ENCODE measurements at places on chromosomes 6 and 20. TPM values are rescaled to one million over a fixed set of nuclear protein-coding genes. Genes with fewer than 3 reads are reported as not detected.

GRCh38 chr6:834190-834589, 141.3 kb upstream of the EXOC2 start:
- H3K27ac ChIP-seq: no peak overlapping the region
- no peaks in the 10 kb centered on the region for H3K4me1 ChIP-seq
- DNase-seq: no peak
- H3K27me3 ChIP-seq: no peaks in the 10 kb centered on the region

- H3K36me3 ChIP-seq: peaks cover 3% of the 10 kb centered on the region
- H3K27ac ChIP-seq: no peak overlapping the region
- no peak overlapping the region for H3K4me3 ChIP-seq
Observed at GRCh38 chr20:62935204-62935967, 2.6 kb upstream of the GID8 start.

DNA sequence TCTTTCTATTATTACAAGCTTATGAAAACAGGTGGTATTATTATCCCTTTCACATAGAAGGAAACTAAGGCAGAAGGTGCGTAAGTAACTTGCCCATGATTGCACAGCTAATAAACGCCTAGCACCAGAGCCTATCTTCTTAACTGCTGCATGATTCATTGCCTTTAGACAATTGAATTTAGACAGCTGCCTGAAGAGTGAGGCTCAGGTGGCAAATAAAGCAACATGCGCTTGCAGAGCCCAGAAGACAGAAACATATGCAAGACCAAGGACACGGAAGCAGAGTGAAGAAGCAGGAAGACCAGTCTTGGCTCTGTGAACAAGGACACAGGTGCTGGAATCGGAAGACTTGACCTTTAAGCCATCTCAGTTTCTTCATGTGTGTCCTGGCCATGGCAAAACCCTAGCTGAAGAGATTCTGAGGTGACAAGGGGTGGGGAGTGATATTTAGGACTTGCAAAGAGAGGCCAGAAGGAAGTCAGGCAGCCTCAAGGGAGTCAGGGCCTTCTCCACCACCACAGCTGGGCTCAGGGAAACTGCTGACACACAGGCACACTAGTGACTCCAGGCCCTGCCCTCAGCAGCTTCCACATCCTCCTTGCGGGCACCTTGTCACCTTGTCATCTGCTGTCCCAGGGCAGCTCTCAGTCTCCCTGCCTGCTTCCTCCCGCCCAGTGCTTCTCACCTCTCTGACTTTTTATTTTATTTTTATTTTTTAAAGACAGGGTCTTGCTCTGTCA, 91.7 kb upstream of the SLC22A16 start:
- no peak overlapping the region for H3K4me3 ChIP-seq
- H3K4me1 ChIP-seq: peaks cover 25% of the 10 kb centered on the region
- H3K27me3 ChIP-seq: no peaks in the 10 kb centered on the region
- no peak for DNase-seq
- H3K36me3 ChIP-seq: no peaks in the 10 kb centered on the region

GRCh38 chr6:6987749-6988148, 120.0 kb upstream of the RREB1 start:
- H3K27me3 ChIP-seq: no peaks in the 10 kb centered on the region
- no peak for DNase-seq
- no peaks in the 10 kb centered on the region for H3K36me3 ChIP-seq

- no peaks in the 10 kb centered on the region for H3K27me3 ChIP-seq
- H3K27ac ChIP-seq: no peak overlapping the region
- peaks cover 2% of the 10 kb centered on the region for H3K36me3 ChIP-seq
- H3K4me3 ChIP-seq: no peak overlapping the region
- H3K4me1 ChIP-seq: peaks cover 11% of the 10 kb centered on the region
Observed at GRCh38 chr20:45374101-45374467, 4.0 kb downstream of the TP53TG5 start.

GRCh38 chr20:43495388-43495787, 12.1 kb upstream of the L3MBTL1 start:
- H3K36me3 ChIP-seq: no peaks in the 10 kb centered on the region
- no peak for DNase-seq
- H3K27me3 ChIP-seq: no peaks in the 10 kb centered on the region
- no peak overlapping the region for H3K27ac ChIP-seq
- H3K4me3 ChIP-seq: no peak overlapping the region
- H3K4me1 ChIP-seq: no peaks in the 10 kb centered on the region

The SLCO4A1 gene
- 1.7 TPM for total RNA-seq

DNA sequence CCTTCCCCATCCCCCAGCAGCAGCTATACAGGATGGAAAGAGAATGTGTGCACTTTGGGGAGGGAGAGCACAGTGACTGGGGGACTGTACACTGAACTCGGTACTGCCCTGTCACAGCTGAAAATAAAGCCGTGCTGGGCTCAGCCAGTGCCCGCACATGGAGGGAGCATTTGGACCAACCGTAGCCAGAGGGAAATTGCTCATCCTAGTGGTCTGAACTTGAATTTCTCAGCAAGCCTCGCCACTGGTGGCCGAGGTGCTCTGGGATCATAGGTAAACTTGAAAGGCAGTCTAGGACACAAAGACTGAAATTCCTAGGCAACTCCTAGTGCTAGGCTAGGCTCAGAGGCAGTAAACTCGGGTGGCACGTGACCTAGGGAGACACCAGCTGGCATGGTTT, 61.0 kb downstream of the DZANK1 start:
- no peak overlapping the region for H3K27ac ChIP-seq
- no peak overlapping the region for H3K4me3 ChIP-seq
- DNase-seq: no peak
- no peaks in the 10 kb centered on the region for H3K36me3 ChIP-seq

DNA sequence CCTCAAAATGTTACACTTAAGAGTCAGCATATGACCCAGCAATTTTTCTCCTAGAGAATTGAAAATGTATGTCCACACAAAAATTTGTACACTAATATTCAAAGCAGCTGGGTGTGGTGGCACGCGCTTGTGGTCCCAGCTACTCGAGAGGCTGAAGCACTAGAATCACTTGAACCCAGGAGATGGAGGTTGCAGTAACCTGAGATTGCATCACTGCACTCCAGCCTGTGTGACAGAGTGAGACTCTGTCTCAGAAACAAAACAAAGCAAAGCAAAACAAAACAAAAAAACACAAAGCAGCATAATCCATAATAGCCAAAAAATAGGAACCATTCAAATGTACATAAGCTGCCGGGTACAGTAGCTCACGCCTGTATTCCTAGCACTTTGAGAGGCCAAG, 1.6 kb upstream of the RPF2 start:
- no peak overlapping the region for H3K27ac ChIP-seq
- DNase-seq: no peak
- no peaks in the 10 kb centered on the region for H3K36me3 ChIP-seq
- H3K4me3 ChIP-seq: no peak overlapping the region
- H3K27me3 ChIP-seq: no peaks in the 10 kb centered on the region

The PNPLA1 gene
- total RNA-seq: 0.08 TPM

DNA sequence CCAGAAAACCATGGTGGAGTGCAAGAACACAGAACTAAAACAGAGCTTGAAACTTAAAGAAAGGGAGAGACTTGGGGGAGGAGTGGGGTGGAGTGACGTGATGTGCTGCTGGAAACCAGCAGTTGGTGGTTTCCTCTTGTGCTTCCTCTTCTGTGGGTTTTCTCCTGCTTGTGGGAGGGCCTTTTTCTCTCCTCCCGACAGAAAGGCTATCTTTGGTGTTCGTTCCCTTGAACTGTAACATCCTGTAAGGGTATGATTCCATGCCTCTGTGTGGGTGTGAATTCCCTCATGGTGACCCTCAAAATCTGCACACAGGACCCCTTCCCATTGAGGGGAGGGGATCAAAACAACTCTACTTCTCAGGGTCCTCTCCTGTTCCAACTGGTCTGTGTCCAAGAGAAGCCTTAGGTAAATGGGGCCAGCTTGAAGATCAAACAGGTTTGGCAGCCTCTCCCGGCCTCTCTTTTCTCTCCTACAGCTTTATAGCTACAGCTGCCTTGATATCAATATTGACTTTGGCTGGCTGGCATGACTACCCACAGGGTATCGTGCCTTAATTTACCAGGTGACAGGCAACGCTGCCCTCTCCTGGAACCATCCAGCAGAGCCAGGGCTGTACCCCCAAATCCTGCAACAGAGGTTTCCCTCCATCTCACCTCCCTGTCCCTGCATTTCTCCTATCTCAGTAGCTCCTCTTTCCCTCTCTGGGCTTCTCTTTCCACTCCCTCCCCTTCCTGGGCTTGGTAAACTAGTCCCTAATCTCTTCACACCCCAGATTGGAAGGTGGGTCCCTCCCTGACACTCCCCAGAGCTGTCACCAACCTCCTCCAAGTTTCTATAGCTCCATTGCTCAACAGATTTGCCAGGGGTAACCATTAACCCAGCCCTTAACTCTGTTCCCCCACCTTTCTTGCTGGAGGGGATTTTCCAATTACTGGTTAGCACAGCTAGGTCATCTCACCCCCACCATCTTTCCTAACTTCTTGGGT, 1.5 kb upstream of the MSH5 start:
- no peak overlapping the region for H3K4me3 ChIP-seq
- peaks cover 22% of the 10 kb centered on the region for H3K4me1 ChIP-seq
- peaks cover 6% of the 10 kb centered on the region for H3K36me3 ChIP-seq
- H3K27me3 ChIP-seq: no peaks in the 10 kb centered on the region
- DNase-seq: peak; percentile 56
